ENCODE measurements at places on chromosomes 3 and 15. TPM values are rescaled to one million over a fixed set of nuclear protein-coding genes. Genes with fewer than 3 reads are reported as not detected.

- no peak for DNase-seq
Observed at GRCh38 chr3:21417991-21418390, 333.0 kb downstream of the ZNF385D start.

- no peak for DNase-seq
Observed at GRCh38 chr3:123347691-123348264, 101.1 kb downstream of the ADCY5 start.

DNA sequence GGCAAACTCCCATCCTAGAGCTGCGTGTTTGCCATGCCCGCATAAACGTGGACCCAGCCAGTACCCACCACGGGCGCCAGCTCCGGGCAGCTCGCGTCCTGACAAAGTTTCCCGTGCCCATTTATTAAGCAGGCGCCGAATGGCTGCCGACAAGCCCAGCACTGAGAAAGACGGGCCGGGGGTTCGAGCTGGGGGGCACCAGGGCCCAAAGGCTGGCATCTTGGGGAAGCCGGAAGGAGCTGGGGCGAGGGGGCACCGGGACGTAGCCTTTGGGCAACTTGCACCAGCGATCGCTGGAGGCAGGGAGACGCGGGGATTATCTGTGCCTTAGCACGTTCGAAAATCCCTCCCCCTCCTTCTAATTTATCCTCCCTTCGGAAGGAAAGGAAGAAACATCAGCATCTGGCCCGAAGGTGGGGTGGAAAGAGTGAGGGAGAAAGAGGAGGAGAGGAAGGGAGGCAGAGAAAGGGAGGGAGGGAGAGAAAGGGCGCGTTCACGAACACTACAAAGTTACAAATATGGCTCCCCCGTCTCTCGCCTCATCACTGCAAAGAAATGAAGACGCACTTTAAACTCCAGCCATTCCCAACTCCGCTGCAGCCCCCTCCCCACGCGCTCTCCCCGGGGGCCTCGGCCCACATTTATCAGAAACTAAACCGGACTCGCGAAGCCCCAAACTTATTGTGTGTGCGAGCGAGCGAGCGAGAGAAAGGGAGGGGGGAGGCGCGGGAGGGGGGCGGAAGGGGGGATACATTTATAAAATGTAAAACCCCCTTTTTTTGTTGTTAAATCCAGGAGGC is 1.0 kb downstream of the ANP32A start:
- peak; percentile 47 for DNase-seq

DNA sequence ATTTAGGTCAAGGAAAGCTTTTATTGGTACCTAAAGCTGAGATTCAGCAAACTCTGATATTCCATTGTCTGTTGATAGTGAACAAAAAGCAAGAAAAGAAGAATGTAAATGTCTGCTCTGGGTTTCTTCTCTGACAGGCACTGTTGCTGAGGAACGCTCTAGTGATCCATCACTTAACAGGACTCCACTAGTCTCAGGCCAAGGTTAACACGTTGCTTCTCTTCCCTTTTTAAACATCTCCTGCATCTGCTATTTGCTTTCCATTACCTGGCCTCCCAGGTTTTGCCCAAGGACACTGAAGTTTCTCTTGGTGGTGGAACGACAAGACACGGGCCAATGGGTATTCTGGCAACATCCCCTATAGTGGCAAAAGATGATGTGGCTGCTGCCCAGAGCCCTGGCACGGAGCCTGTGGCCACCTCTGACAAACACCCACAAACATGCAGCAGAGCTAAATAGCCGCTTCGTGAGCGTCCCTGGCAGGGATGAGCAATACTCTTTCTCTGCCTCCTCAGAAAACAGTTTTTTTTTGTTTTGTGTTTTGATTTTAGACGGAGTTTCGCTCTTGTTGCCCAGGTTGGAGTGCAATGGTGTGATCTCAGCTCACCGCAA is 97.8 kb upstream of the AKAP13 start:
- DNase-seq: peak; percentile 71

DNA sequence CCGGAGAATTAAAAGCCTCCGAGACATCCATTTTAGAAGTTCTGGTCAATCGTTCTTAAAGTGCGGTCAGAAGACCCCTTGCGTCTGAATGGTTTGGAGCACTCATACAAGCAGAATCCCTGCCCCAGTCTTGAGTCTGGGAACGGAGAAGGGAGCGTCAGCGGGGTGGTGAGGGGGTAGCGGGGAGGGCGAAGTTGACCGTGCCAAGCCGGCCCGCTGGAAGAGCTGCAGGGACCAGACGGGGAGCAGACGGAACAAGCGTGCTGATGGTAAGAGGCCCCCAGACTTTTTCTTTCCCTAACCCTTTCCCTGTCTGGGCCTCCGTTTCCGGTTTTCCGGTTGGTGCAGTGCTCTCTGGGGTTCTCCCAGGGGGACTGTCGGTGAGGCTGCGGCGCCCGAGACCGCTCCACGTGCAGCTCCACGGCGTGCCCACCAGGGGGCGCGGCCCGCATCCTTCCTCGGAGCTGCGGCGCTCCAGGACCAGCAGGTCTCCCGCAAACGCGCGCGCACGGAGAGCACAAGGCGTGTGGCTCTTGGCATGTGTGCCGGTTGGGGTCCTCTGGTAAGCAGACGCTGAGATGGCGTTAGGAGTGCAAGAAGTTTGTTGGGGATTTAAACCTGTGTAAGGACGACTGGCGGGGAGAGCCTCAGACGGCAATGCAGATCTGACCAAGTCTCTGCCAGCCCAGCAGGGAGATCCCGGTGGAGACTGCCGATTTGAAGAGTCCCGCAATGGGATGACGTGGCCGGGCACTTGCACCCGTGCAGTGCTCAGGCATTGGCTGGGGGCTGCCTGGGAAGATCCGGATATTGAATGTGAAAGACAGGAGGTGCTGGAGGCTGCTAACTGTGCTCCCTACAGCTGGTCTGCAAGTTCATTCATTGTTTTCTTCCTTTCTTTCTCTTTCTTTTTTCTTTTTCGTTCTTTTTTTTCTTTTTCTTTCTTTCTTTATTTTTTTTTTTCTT is 19.2 kb upstream of the CORO2B start:
- DNase-seq: peak; percentile 70

CRYBG3 gene
- polyA plus RNA-seq: 4.9 TPM

CAPN3 gene
- 1.1 TPM for polyA plus RNA-seq
